ENCODE measurements at places on chromosomes 5 and 9.

DNA sequence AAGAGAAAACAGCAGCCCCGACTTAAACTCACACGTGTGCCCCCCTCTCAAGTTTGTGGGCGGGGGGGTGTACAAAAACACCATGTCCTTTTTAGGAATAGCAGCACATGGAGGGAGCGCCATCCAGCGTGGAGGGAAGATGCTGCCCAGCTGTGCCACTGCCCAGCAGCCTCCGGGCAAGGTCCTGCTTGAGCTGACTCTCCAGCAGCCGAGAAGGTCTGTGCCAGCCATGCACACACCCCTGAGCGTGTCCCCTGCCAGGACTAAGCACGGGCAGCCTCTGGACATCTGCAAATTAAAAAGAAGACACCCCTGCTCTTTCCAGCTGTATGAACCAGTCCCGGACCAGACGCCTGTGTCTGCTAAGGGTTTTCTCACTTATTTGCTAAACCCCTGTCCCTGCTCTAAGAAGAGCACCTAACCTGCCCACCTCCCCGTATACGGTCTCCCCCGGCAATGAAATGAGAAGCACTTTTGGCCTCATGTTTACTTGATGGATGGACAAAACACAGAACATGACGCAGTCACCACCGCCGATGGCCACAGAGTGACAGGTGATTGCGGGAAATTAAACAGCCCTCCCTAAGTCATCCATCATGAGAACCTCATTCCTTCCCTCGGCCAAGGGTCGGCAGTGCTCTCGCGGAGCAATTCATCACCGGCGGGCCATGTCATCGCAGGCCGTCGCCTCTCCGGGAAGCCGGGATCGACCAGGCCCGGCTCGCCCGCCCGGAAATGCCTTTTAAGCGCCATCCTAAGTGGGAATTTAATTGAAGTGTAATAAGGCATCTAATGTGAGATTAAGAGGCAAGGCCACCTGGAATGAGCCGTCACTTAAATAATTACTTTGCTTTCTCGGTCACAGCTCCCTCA lies 96.9 kb downstream of the OLFM1 start:
- H3K4me3 ChIP-seq = no peak overlapping the region
- no peaks in the 10 kb centered on the region for H3K27me3 ChIP-seq
- H3K4me1 ChIP-seq = no peaks in the 10 kb centered on the region
- no peak for DNase-seq

- H3K27ac ChIP-seq = no peak overlapping the region
- no peaks in the 10 kb centered on the region for H3K27me3 ChIP-seq
- no peak overlapping the region for H3K4me3 ChIP-seq
- no peak for DNase-seq
Measured at GRCh38 chr5:43661102-43661501, 58.1 kb downstream of the NNT start.

GRCh38 chr9:84699984-84700383 lies 30.5 kb downstream of the NTRK2 start:
- no peak overlapping the region for H3K27ac ChIP-seq
- H3K27me3 ChIP-seq = no peaks in the 10 kb centered on the region
- no peak for DNase-seq

- no peaks in the 10 kb centered on the region for H3K4me1 ChIP-seq
- DNase-seq = no peak
- no peaks in the 10 kb centered on the region for H3K27me3 ChIP-seq
- H3K4me3 ChIP-seq = no peak overlapping the region
- H3K27ac ChIP-seq = no peak overlapping the region
Measured at GRCh38 chr5:133246053-133246370, 194.2 kb downstream of the HSPA4 start.

- no peak overlapping the region for H3K4me3 ChIP-seq
- H3K27me3 ChIP-seq = no peaks in the 10 kb centered on the region
- no peak for DNase-seq
- H3K27ac ChIP-seq = peak overlapping the region; percentile 67
- peaks cover 12% of the 10 kb centered on the region for H3K36me3 ChIP-seq
Measured at GRCh38 chr9:76886318-76886717, 19.6 kb downstream of the PRUNE2 start.

Measured in thoracic aorta (tissue), 2 donors.